Mammary epithelial cell (primary cell): ENCODE measurements at places on chromosomes 16 and 17.

- DNase-seq = no peak
Measured at GRCh38 chr16:57752581-57753447, 17.2 kb downstream of the KATNB1 start.

GRCh38 chr16:14303182-14303618 lies 232.1 kb downstream of the MRTFB start:
- peak; percentile 26 for DNase-seq

- peak; percentile 58 for DNase-seq
Measured at GRCh38 chr16:69408475-69408874, 15.9 kb upstream of the CYB5B start.

GRCh38 chr16:22161999-22162655 lies at the start of gene SDR42E2:
SDR42E2 (plus strand) TSS chr16:22162506; CDS start chr16:22165583, 3,077 bp downstream.
- peak; percentile 21 for DNase-seq

DNA sequence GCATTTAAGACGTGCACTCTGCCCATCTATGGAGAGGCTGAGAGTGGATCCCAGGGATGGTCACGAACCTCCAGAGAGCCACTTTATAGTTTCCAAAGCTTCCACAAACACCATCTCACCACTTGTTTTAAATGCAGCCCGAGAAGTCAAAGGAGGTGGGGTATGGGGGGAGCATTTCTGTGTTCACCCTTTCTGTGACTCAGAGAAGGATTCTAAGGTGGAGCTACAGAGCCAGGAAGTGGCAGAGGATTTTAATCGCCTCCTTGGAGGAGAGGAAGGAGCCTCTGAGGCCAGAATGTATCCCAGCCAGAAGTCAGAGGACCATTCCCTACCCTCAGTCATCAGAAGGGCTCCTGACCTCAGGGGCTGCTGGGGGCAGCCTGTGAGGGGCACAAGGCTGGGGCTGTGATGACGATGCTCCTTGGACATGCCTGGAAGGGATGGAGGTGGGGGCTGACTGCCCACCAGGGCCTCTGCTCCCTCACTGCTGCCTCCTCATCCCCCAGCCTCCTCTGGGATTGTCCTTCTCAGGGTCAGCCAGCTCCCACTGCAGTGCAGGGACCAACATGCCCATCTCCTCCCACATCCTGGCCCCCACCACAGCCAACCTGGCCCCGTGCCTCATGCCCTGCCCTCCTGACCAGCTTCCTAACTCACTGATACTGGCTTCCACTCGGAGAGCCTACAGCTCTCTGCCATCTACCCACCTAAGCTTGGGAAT lies 2.8 kb downstream of the XYLT2 start:
- peak; percentile 48 for DNase-seq

GRCh38 chr17:76091526-76092286 lies 11.9 kb downstream of the EXOC7 start:
- DNase-seq = no peak

GRCh38 chr17:73343739-73344454 lies 32.1 kb upstream of the CDC42EP4 start:
- no peak for DNase-seq

GRCh38 chr17:50187751-50188530 lies 13.5 kb downstream of the COL1A1 start:
- no peak for DNase-seq

GRCh38 chr17:64117981-64118979 lies 11.7 kb downstream of the ERN1 start:
- DNase-seq = no peak

DNA sequence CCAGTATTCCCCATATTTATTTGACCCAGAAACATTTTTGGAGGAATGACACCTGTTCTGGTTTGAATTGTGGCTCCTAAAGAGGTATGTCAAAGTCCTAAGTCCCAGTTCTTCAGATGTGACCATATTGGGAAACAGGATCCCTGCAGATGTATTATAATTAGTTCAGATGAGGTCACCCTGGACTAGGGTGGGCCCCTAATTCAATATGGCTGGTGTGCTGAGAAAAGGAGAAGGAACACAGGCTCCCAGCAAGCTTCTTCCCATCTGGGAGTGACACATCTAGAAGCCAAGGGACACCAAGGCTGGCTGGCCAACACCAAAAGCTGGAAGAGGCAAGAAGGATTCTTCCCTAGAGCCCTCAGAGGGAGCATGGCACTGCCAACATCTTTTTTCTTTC lies 3.8 kb upstream of the GCSH start:
- no peak for DNase-seq

DNA sequence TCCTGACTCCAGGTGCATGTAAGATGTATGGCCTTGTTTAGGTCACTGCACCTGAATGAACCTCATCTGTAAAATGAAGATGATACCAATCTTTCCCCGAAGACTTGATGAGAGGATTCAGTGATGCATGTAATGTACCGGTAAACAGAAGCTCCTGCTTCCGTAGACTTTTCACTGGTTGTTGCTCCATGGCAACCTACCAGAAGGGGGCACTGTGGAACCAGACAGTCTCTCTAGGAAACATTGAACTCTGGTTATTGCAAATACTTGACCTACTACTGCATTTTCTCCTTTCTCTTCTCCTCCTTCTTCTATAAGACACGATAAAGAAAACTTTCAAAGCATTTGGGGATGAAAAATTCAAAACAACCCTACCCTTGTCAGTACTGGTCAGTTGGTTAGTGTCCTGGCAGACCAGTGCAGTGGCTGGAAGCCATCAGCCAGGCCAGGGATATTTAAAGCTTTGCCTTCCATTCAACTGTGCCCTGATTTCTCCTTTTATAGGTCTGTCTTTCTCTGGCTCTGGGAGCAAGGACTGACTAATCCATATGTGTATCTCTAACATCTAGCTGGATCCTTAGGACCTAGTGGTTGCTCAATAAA lies 667.4 kb upstream of the SALL1 start:
- DNase-seq = peak; percentile 44

- no peak for DNase-seq
Measured at GRCh38 chr16:50293994-50294855, 27.9 kb downstream of the ADCY7 start.

DNA sequence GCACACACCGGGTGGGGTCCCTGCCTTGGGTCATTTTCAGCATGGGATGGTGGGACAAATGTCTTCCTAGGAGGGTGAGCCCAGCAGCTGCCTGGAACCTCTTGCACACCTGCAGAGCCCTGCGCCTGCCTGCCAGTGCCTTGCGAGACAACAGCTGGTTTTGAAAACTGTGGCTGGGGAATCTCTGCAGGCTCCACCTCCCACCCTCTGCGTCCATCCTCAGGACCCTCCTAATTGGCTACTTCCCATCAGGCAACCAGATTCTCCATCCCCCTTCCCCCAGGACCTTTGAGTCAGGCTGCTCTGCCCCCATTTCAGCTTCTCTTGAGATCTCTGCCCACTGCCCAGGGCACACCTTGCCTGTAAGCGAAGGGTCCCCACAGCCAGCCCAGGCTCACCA lies 26.6 kb downstream of the PEMT start:
- DNase-seq = no peak

DNA sequence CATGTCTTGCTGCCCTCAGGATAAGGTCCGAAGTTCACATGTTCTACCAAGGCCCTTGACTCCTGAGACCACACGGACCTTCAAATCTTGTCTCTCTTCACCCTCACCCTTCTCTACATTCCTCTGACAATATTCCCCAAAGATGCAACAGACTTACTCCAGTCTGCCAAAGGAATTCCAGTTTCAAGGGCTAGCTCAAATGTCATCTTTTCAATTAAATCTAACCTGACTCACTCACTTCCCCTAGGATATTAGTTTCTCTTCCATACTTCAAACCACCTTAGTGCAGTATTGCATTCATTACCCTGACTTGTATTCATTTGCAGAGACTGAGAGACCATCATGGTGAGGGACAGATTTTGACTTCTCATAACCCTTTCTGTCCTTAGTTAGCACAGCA lies 59.6 kb upstream of the ADCY9 start:
- DNase-seq = no peak

DNA sequence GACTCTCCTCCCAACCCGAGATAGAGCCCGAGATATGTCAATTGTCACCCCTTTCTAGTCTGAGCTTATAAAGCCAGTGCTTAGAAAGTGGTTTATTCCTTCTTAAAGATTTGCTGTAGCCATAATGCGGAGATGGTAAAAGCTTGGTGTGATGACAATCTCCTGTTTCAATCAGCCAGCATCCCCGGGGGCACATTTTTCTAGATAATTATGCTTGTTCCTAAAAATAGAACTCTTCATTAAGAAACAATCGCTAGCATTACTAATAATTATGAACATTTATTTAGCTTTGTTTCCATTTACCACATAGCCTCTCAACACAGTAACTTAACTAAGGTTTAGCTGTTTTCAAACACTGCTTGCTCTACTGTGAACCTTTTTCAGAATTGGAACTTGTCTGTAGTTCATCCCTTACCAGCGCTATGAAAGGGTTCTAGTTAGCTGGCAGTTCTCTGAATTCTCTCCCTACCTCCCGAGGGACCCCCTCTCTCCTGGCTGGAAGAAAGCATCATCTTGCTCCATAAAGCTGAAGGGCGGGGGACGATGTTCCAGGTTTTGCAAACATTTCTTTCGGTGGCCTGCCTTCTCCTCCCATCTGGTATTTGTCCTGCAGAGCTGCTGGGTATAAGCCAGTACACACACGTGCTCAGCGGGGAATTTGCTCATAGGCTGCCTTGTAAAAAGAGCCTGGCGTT lies 922 bp upstream of the MRPL58 start:
- no peak for DNase-seq

GRCh38 chr17:70107904-70108565 lies 33.0 kb downstream of the KCNJ16 start:
- no peak for DNase-seq
